Islet precursor cell (in vitro differentiated cells): ENCODE measurements at places on chromosomes 11 and 22.

DNA sequence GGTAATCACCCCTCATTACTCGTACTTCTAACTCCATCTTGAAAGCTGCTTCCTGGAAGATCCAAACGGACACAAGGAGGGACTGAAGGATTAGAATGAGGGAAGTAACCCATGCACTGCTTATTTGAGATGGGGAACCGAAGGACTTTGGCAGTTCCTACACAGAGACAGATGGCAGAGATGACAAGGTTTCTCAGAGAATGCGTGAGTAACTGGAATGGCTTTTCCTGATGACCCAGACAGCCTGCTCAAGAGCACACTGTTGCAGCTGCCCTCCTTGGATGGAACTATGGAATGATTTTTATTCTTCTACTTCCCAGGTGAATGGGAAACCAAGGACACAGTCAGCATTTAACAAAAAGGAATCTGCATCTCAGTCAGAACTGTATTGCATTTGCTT lies 7.3 kb downstream of the KCNJ11 start:
- DNase-seq: no peak

GRCh38 chr11:122786896-122787295 lies 51.4 kb upstream of the CRTAM start:
- DNase-seq: no peak

DNA sequence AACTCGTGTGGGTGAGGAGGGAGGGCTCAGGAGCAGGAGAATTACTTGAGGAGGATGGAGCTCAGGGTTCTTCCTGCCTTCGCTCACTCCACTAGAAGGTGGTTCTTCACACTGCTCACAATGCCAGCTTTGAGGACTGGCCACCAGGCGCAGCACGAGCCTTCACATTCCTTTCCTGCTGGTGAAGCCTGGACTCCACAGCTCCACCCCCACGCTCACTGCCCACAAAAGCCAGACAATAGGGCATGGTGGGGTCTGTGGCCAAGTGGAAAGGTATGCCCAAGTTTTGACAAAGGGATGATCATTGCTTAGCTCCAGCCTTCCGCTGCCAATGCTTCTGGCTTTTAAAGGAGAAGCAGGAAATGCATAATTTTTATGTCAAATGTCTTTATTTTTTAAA lies 58.0 kb upstream of the FADD start:
- DNase-seq: no peak

GRCh38 chr11:119643876-119644225 lies 85.1 kb downstream of the NECTIN1 start:
- no peak for DNase-seq

DNA sequence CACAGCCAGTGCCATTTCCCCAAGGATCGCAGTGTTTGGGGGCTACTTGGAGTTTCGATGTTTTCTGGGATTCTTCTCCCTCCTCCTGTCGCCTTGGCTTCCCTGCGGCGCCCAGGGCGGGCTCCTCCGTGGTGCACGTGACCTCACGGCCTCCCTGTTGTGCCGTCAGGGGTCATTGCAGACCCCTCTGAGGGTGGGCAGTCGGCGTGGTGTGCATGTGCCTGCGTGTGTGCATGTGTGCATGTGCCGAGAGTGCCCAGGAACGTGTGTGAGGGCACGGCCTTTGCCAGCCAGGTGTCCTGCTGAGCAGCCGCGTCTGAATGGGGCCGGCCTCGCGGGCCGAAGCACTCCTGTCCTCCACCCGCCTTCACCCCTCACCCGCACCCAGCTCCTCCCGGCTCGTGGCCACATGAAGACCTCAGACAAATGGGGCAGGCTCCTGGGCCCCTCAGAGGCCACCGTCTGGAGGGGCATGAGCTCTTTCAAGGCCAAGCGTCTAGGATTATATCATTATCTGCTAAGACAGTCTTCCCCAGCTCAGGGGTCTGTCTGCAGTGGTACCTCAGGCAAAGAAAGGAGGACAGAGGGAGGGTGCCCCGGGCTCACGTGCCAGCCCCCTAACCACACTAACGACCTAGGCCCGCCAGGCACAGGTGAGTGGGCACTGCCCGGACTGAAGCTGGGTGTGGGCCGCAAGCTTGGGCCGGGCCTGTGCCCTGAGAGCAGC lies 9.4 kb upstream of the MRPL23 start:
- no peak for DNase-seq

GRCh38 chr22:46829941-46830715 lies 67.7 kb downstream of the TBC1D22A start:
- DNase-seq: no peak

DNA sequence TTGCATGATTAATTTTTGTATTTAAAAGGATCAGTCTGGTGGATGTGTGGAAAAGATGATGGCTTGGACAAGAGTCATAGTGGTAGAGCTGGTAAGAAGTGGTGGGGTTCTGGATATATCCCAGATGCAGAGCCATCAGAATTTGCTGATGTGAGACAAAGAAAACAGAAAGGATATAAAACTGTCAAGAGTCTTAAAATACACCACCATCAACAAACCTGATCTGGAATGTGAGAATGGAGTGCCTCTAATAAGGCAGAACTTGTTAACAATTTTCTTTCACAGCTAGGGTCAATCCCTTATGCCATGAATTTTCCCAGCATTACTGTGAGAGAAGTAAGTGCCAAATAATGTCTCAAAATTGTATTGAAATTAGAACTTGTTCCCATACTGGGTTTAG lies 215.4 kb downstream of the METTL15 start:
- no peak for DNase-seq

DNA sequence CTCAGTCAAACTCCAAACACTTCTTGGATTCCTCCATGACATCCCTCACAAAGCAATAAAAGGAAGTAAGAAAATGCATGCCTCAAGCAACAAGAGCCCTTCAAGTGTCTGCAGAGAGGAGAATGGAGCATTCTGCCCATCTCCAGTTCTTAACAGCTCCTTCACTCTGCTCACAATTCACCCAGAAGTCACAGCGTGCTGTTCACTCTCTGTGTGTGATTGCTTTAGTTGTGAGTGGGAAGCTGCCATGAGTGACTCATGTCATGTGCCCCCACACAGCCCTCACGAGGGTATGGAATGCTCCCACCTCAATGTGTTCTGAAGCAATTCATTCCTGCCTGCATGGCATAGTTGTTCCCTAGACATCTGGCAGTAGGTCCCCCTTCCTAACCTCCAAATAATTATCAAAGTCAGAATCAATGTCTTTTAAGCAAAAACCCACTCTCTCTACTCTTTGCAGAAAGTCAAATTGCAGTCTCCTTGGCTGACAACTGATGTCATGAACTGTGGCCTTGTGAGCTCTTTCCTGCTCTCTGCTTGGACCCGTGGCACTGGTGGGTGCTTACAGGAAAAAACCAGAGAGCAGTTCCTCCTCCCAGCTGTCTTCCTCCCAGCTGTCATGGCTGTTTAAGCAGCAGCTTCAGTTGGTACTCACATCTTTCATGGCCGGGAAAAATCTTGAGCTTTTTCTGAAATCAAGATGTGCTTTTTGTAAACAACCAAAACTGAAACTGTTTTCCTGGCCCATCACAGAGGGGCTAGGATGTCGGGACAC lies 112.1 kb upstream of the SPON1 start:
- DNase-seq: no peak

DNA sequence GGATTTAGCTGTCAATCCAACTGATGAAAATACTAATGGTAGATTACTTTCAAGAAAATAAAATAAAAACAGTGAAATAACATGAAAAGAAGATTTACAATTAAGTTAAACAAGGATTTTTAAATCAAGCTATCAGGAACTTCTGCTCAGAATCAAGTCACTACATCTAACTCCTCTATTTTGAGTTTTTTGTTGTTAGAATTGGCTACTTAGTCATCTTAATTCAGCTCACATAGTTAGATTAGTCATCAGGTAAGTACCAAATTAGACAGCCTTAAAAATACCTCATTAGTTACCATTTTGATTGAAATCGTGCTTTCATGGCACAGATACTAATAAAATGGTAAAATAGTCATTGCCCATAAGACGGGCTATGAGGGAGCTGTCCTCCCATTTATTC lies 35.8 kb downstream of the BTG4 start:
- no peak for DNase-seq

GRCh38 chr11:133900176-133901105 lies 55.1 kb upstream of the SPATA19 start:
- peak; percentile 42 for DNase-seq

GRCh38 chr11:66243782-66244535 lies 24.5 kb upstream of the RAB1B start:
- DNase-seq: no peak

GRCh38 chr11:119396835-119397234 lies 15.3 kb upstream of the USP2 start:
- DNase-seq: no peak

DNA sequence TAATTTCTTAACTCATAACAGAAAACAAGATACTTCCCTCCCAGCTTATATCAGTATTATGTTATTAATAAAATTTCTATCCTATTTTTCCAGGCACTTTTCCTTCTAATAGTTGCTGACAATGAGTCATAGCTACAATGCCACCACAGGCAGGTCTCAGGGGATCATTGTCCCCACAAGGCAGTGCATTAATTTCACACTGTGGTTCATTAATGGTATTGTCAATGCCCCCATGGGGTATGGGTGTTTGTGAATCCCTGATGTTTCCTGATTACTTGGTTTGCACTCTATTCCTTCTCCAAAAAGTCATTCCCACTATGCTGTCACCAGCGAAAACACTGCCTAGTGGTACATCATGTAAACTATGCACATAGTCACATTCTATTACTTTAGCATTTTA lies 345.5 kb upstream of the CTSC start:
- no peak for DNase-seq

GRCh38 chr11:73140213-73141030 lies 1.7 kb downstream of the FCHSD2 start:
- no peak for DNase-seq

GRCh38 chr11:99079576-99079975 lies 58.8 kb downstream of the CNTN5 start:
- DNase-seq: no peak

GRCh38 chr22:49892226-49892899 lies 25.9 kb downstream of the ALG12 start:
- DNase-seq: no peak

DNA sequence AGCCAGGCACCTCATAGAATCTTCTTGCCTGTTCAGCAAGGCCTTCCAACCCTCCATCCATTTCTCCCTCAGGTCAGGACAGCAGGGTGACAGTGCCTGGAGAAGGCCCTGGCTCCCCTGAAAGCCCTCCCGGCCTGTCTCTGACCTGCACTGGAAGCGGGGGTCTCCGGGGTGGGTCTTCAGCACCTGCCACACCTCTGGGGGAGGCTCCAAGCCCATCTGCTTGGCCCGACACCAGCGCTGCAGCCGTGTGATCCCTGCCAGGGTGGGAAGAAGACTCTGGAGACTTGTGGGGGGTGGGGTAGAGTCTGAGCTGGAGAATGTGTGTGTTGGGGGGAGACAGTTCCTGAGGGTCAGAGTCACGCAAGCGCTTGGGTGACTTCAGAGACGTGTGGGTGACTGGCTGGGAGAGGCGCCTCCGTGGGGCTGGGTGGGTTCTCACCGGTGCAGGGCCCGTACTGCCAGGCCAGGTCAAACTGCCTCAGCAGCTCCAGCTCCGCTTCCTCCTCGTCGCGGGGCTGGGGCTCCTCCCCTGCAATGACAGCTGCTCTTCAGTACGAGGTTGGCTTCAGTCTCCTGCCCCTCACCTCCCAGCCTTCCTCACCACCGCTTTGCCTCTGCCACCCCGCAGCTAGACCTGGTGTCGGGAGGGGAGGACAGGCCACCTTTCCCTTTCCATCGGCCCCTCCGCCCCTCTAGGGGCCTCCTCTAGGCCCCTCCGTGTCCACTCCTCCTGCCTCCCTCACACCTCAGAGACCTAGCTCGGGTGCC lies 615 bp downstream of the POLD4 start:
- no peak for DNase-seq
